ENCODE measurements at places on chromosomes 3 and 15. TPM values are rescaled to one million over a fixed set of nuclear protein-coding genes. Genes with fewer than 3 reads are reported as not detected.

ESYT3 gene
- total RNA-seq = 1.1 TPM

CD276 gene
- 39.1 TPM for total RNA-seq

KCNMB3 gene
- total RNA-seq = 1.3 TPM

MAGEL2 gene
- not detected for total RNA-seq

NCK1 gene
- total RNA-seq = 36.0 TPM

PIGZ gene
- 12.9 TPM for total RNA-seq

LMAN1L gene
- total RNA-seq = not detected

ERC2 gene
- total RNA-seq = 1.7 TPM

NTRK3 gene
- total RNA-seq = 6.3 TPM

CCR8 gene
- not detected for total RNA-seq

GPR87 gene
- total RNA-seq = not detected

PLA2G4D gene
- total RNA-seq = not detected

FAM107A gene
- 79.9 TPM for total RNA-seq

ZBTB11 gene
- 20.8 TPM for total RNA-seq

CFAP100 gene
- total RNA-seq = not detected

LHFPL4 gene
- 0.17 TPM for total RNA-seq

ZMYND10 gene
- 0.52 TPM for total RNA-seq

SLC28A2 gene
- total RNA-seq = not detected

SPINT1 gene
- 2.8 TPM for total RNA-seq

DCBLD2 gene
- 47.9 TPM for total RNA-seq

NECTIN3 gene
- total RNA-seq = 25.3 TPM

WNT5A gene
- 27.0 TPM for total RNA-seq

TBC1D2B gene
- total RNA-seq = 33.6 TPM

POLR2M gene
- total RNA-seq = 799 TPM

CD200R1 gene
- total RNA-seq = 3.3 TPM

FBLN2 gene
- 138 TPM for total RNA-seq

OIP5 gene
- not detected for total RNA-seq

RASL12 gene
- 123 TPM for total RNA-seq

TRIM59 gene
- 1.7 TPM for total RNA-seq

SLC22A13 gene
- total RNA-seq = 0.29 TPM

MAP1A gene
- 59.5 TPM for total RNA-seq

FBXW12 gene
- total RNA-seq = not detected

SCAPER gene
- total RNA-seq = 18.7 TPM

C3orf20 gene
- not detected for total RNA-seq

MRPL3 gene
- 60.2 TPM for total RNA-seq
